Naive thymus-derived CD8-positive, alpha-beta T cell (primary cell): ENCODE measurements at places on chromosomes 3 and 15.

DNA sequence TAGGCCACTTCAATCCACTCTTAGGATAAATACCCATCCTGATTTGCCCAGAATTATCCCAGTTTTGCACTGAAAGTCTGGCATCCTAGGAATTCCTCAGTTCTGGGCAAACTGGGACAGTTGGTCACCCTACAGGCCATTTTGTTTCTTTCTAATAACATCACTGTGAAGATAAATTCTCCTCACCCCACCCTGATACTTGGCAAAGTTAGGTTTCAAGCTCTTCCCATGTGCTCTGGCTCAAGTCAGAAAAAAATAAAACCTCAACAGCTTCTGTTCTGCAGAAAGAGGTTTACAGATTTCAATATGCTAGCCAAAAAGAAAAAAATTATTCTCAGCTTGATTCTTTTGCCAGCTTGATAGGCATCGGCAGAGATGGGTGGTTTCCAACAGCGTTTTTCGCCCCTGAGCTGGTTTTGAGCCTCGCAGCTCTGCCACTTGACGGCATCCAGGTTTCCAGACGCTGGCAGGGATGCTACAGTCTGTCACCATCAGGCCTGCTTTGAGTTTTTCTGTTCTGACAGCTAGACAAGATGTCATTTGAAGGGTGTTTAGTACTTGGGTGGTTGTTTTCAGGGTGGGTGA lies 171.4 kb downstream of the SSR3 start:
- DNase-seq, result no peak

GRCh38 chr15:42858540-42858939 lies 62.0 kb downstream of the TTBK2 start:
- no peak for DNase-seq

GRCh38 chr3:111871809-111872623 lies 13.0 kb downstream of the PHLDB2 start:
- no peak for DNase-seq

- peak; percentile 61 for DNase-seq
Measured at GRCh38 chr3:52339612-52340011, 23.5 kb downstream of the DNAH1 start.

DNA sequence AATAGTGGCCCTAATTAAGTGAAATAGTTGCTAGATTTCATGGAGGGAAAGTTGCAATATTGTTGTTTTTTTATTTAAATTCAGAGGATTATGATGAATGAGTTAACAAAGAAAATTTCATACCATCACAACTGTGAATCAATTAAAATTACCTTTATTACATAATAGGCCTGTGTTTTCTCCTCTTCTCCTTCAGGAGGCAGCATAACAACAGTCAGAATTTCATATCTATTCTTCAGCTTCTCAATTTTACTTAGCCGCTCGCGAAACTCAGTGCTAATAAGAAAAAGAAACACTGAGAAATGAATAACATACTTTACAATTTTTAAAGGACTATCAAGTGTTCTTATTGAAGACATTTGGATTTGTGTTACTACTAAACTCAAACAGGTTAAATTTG lies 29.4 kb downstream of the TTC14 start:
- DNase-seq, result no peak

GRCh38 chr3:101268141-101268540 lies 52.2 kb downstream of the IMPG2 start:
- no peak for DNase-seq

DNA sequence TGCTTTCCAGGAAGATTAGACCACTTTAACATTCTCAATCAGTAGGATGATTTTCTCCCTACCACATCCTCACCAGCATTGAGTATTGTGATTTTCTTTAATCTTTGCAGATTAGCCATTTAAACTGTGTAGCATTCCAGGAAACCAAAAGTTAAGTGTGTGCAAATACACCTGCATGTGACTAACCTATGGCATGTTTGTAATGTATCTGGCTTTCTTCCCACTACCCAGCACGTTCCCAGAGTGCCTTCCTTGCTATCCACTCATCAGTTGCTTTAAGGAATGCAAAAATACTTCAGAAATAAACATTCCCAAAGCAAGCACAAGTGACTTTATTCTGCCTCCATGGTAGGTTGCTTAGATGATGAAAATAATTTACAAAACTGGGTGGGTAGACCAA lies 74.2 kb downstream of the ATG7 start:
- no peak for DNase-seq

- DNase-seq, result no peak
Measured at GRCh38 chr15:90051874-90052273, 50.4 kb downstream of the IDH2 start.

- DNase-seq, result no peak
Measured at GRCh38 chr3:41966206-41966605, 4.3 kb upstream of the ULK4 start.

GRCh38 chr3:143531101-143531500 lies 317.2 kb downstream of the SLC9A9 start:
- DNase-seq, result no peak

DNA sequence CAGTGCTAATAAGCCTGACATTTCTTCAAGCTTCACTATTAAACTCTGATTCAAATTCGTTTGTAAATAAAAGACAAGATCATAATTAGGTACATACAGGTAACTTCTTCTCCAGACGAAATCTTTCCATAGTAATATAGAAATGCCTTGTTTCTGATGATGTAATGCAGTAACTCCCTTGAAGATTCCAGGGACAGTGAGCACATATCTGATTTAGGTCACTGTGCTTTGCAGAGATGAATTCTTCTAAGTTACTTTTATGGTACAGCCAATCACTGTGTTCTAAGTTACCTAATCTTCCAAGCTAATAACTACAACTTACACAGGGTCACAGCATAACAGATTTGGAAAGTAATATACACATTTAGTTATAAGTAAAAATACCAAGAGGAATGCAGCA lies 27.6 kb downstream of the SLC4A7 start:
- DNase-seq, result no peak

- DNase-seq, result no peak
Measured at GRCh38 chr15:97071668-97072067, 741.2 kb downstream of the NR2F2 start.

GRCh38 chr3:17518189-17519059 lies 224.0 kb downstream of the TBC1D5 start:
- DNase-seq, result no peak

GRCh38 chr15:54518156-54518882 lies 540.1 kb downstream of the UNC13C start:
- DNase-seq, result no peak

- DNase-seq, result no peak
Measured at GRCh38 chr3:135106445-135106844, 311.4 kb downstream of the EPHB1 start.

GRCh38 chr15:74178326-74179100 lies 5.0 kb downstream of the ISLR start:
- no peak for DNase-seq

DNA sequence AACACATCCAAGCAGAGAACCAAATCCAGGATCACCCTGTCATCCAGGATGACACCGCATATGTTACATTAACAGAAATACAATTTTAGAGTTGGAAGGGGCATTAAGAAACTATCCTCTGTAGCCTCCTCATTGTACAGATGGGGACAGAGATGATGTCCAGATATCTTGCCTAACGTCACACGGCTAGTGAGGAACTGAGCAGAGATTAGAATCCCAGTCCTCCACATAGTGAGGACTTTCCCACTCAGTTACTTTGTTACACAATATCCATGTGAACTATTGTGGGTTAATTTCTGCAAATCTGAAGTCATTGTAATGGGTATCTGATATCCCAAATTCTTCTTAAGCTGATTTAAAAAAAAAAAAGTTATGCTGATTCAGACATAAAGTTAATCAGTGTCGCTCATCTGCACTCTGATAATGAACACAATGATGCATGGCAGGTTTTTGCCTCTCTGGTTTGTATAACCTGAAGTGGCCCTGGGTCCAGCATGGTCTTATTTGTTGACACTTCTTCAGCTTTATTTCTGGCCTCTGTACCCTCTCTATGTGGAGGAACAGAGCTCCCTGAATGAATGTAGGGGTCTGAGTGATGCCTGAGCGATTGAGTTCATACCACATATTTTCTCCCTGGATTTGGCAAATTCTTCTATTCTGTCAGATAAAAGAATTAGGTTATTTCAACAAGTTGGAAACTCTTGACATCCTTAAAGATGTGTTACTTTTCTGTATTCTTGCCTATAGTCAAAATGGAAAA lies 76.0 kb upstream of the LIMD1 start:
- DNase-seq, result no peak

DNA sequence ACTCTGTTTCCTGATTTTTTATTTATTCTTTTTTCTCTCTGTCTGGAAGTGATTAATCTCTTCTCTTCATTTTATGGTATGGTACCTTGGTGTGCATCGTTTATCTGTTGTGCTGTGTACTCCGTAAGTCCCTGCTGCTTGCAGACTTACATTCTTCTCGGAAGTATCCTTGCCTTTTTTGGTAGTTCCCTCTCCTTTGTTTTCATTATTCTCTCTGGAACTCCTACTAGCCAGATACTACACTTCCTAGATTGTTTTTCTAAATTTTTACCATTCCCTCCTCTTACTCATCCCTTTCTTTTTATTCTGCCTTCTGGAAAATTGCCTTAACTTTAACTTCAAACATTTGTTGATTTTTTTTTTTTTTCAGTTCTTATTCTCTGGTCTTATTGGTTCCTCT lies 27.2 kb downstream of the PIK3CA start:
- DNase-seq, result no peak

- no peak for DNase-seq
Measured at GRCh38 chr3:19881036-19881435, 53.0 kb downstream of the EFHB start.

- no peak for DNase-seq
Measured at GRCh38 chr3:192906940-192907339, 10.7 kb downstream of the MB21D2 start.

DNA sequence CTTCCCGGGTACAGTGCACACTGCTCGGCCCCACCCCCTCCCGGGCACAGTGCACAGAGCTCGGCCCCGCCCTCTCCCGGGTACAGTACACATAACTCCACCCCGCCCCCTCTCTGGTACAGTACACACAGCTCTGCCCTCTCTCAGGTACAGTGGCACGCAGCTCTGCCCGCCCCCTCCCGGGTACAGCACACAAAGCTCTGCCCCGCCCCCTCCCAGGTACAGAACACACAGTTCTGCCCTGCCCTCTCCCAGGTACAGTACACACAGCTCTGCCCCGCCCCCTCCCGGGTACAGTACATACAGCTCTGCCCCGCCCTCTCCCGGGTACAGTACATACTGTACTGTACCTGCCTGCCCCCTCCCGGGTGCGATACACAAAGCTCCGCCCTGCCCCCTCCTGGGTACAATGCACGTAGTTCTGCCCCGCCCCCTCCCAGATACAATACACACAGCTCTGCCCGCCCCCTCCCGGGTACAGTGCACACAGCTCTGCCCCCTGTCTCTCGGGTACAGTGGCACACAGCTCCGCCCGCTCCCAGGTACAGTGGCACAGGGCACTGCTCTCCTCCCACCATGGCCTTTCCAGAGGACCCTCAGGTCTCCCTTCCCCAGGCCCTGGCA lies 16.4 kb upstream of the PRR20G start:
- no peak for DNase-seq

GRCh38 chr3:99240700-99241099 lies 339.2 kb upstream of the DCBLD2 start:
- no peak for DNase-seq

DNA sequence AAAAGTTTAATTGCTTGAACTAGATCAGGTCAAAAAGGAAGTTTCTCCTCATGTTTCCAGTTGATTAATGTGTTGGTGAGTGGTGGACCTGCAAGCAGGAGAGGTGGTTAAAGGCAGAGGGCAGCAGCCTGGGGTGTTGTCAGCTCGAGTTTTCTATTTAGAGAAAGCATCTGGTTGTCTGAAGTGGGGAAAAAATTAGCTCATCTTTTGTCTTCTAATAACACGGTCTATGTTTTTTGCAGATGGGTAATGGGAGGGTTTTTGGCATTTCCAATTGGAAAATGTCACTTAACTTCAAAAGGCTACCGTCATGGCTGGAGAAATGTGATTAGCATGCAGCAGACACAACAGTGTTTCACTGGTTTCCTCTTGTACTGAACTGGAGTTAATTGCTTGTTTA lies 122.6 kb downstream of the ITPR1 start:
- DNase-seq, result no peak

DNA sequence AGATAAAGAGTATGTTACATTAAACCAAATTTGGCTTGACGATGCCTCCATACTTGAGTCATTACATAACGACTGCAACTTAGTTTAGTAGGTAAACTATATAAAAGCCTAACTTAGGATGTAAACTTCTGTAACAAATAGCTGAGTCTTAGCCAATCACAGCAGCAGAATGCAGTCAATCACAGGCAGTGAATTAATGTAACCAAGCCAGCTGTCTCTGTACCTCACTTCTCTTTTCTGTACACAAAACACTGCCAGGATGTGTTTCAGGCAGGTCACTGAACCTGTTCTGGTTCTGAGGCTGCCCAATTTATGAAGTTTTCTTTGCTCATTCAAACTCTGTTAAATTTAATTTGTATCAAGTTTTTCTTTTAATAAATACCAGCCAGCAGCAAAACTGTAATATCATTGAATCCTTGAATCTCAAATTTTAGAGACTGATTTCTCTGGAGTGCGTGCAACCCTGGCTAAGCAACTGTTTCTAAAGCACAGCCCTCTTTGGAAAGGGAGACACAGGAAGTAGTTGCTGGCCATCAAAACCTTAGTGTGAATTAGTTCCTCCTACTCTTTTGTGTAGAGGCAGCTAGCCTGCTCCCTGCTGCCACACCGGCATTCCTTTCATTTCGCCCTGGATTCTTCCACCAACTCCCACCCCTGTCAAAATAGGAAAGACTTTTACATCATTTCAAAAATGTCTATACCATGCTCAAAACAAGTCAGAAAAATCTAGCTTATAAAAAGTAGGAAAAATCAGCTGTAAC lies 15.2 kb downstream of the RFTN1 start:
- DNase-seq, result no peak

DNA sequence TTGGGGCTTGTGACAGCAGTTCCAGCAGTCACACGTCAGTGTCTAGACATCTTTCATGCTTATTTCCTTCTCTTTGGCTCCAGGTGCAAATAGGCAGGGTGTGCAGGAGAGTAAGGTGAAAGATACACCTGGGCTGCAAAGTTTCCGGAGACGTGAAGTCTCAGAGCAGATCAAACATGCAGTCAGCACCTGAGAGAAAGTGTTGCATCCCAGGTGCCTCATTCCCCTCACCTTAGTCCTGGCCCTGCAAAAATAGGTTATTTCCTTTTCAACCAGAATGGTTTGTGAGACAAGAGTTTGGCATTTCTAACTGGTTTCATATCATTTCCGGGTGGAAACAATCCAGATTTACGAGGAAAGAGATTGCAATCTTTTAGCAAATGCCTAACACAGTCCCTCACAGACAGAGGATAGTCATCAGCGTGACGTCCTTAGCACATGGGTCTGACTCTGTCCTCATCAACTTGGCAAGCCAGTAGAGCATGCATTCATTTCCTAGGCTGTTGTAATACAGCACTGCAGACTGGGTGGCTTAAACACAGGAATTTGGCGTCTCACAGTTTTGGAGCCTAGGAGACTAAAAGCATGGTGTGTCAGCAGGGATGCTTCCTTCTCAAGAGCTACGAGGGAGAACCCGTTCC lies 58.2 kb upstream of the ARRDC4 start:
- DNase-seq, result no peak

GRCh38 chr15:48913141-48913540 lies 35.2 kb downstream of the EID1 start:
- no peak for DNase-seq
